Stimulated activated CD4-positive, alpha-beta T cell treated with anti-CD3 and anti-CD28 coated beads, Interleukin-12 subunit alpha, Interleukin-12 subunit beta, amount 100 ng/mL, for 4 hours (primary cell): ENCODE measurements at places on chromosomes 6 and 20.

- no peak for DNase-seq
These were observed 138.4 kb upstream of the TNFAIP3 start for GRCh38 chr6:137728386-137729349.

DNA sequence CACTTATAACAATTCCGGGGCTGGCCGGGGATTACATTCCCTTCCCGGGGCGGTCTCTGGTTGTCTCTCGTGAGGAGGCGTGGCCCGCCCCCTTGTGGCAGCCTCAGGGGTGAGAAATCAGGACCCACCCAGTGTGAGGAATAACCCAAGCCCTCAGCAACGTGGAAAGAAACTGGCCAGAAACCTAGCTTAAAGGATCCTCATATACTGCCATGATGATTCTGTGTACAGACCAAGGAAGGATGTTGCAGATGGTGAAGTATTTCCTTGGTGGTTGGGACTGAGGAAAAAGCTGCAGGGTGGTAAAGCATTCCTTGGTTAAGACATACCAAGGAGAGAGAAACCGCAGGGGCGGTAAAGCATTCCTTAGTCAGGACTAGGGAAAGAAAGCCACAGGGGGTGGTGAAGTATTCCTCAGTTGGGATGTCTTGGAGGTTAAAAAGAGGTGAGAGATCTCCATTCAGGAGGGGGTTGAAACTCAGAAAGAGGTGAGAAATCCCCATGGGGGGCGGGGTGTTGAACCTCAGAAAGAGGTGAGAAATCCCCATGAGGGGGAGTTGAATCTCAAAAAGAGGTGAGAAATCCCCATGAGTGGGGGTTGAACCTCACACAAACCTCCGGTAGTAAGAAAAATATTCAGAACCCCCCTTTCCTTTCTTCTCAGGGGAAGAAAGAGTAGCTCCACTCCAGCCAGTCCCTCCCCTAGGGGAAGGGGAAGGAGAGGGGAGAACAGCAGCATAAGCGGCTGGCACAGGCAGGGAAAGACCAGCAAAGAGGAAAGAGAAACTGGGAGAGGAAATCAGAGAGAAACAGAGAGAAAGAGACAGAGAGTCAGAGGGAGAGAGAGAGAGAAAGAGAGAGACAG is 238.1 kb downstream of the RNGTT start:
- DNase-seq = peak; percentile 19

GRCh38 chr6:40586369-40587201 is 579 bp downstream of the LRFN2 start:
- DNase-seq = no peak

- no peak for DNase-seq
These were observed 101.2 kb downstream of the ATP9A start for GRCh38 chr20:51667002-51667408.

DNA sequence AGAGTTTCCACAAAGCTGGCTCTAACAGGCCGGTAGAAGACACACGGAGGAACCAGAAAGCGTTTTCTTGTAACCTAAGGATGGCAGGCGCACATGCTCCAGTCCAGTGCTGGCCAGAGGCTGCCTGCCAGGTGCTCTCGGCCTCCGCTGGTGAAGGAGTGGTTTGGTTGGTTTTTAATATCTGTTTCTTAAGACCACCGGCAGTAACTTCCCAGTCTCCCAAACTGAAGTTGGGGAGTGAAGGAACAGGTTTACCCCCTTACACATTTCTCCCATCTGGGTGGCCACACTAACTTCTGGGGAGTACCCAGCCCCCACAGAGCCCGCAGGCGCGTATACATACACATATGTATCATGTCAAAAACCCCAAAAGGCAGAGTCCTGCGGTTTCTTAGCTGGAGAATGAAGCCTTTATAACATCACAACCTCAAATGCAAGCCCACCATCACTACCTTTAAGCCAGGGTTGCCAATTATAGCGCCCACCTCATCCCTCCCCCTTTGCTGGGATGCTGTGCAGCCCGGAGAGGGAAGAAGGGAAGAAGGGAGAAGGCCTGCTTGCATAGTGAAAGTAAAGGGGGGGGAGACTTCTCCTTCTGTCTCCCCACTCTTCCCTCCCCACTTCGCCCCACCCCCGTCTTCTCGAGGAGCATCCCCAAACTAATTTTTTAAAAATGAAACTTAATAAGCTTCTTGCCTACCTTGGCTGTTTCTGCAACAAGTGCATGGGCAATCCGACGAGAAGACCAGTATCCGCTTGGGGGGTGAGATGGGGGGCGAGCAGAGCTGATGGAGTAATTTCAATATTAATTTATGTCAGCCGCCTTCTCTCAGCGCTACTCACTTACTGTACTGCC is 1.0 kb downstream of the TRERF1 start:
- no peak for DNase-seq

- DNase-seq = no peak
These were observed 178.2 kb downstream of the GJA10 start for GRCh38 chr6:90072501-90072900.
